ENCODE measurements at places on chromosomes 3 and 15.

- DNase-seq, result no peak
These were observed 22.9 kb downstream of the ATP11B start for GRCh38 chr3:182816181-182816580.

DNA sequence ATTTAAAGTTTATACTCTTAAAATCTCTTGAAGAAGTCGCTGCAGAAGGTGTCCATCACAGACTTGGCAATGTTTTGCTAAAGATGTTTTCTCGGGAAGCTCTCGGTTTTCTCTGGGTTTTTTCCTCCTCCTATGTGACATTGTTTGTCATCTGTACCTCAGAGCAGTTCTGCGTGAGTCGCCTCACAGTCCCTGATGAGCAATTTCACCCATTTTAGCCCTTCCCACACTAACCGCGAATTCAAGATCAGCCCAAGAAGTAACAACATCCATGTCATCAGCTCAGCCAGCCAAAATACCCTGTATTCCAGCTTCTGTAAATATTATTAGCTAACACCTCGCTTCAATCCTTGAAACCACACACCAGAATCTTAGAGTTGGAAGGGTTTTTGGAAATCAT, 224.3 kb upstream of the SETMAR start:
- DNase-seq, result no peak

DNA sequence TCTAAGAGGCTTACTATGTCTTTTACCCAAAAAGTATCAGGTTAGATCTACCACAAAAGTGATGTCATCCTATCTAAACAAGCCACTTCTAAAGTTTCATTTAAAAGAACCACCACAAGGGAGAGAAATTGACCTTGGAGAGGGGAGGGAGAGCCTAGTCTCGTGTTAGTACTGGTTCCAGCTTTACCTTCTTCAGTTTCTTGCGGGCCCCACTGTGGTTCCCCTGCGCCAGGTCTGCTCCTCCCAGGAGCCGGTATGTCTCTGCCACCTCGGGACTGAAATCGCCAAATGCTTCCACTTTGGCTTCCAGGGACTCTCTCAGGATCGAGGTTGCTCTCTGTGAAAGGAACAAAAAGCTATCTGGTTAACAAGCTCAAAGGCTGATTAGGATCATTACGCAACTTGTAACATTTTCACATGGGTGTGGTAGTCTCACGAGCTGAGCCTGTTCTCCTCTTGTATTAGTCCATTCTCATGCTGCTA, 51.1 kb downstream of the SYNM start:
- DNase-seq, result no peak

GRCh38 chr15:98753726-98754656, 105.7 kb downstream of the IGF1R start:
- DNase-seq, result no peak

- no peak for DNase-seq
These were observed 62.1 kb upstream of the CRBN start for GRCh38 chr3:3241596-3241995.

DNA sequence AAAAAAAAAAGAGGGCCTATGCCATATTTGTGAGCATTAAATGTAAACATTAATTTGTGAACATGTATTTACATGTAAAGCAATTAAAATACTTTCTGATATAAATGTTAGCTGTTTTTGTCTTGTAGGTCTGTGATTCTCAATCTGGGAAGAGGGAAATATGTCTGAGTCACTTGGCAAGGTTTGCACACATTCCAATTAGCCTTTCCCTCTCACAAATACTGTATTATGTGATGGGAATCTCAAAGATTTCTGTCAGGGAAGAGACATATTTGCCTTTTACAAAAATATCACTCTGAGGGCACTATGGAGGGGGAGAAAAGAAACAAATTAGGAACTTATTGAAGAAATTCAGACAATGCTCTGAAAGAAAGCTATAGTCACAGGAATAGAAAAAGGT, 483.6 kb downstream of the GBE1 start:
- no peak for DNase-seq

GRCh38 chr3:109071350-109072142, 46.4 kb downstream of the MORC1 start:
- no peak for DNase-seq

GRCh38 chr15:67504056-67504455, 16.9 kb upstream of the C15orf61 start:
- no peak for DNase-seq

Data from SK-N-MC (cell line).